Fibroblast of the aortic adventitia (primary cell): ENCODE measurements at places on chromosomes 3 and 15. TPM values are rescaled to one million over a fixed set of nuclear protein-coding genes. Genes with fewer than 3 reads are reported as not detected.

The IMPG2 gene
- 0.45 and 0.65 TPM in 2 replicates for total RNA-seq

- no peak for DNase-seq
Observed at GRCh38 chr3:157501863-157502262, 1.4 kb downstream of the VEPH1 start.

GRCh38 chr15:53618461-53618860, 141.0 kb downstream of the WDR72 start:
- no peak for DNase-seq

- no peak for DNase-seq
Observed at GRCh38 chr3:23440416-23441294, 237.5 kb downstream of the UBE2E2 start.

DNA sequence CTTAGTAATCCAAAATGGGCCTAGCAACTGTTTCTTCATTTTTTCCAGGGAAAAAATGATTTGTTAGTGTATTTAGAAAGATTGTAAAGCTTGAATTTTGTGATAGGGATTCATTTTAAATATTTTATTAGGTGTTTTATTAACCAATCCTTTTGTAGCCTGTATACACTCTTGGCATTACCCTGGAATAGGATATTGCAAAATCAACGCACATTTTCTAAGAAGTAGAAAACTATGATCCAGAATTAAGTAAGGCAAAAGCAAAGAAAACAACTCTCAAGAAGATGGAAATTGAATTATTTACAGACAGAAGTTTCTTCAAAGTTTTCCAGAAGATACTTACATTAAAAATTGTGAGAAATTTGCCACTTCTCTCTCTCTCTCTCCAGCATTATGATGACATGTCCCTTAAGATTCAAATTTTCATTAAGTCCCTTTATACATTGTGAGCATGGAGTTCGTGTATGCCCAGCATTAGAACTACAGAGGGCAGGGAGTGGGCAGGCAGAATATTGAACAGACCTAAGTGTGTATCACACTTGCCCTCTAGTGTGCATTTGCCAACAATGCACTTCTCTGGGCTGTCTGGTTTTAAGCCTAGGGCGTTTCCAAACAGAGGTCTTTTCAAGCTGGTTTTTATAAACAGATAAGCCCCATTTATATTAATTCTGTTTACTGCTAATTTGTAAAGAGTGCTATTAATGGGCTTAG, 28.5 kb upstream of the CMSS1 start:
- DNase-seq = peak; percentile 82

DNA sequence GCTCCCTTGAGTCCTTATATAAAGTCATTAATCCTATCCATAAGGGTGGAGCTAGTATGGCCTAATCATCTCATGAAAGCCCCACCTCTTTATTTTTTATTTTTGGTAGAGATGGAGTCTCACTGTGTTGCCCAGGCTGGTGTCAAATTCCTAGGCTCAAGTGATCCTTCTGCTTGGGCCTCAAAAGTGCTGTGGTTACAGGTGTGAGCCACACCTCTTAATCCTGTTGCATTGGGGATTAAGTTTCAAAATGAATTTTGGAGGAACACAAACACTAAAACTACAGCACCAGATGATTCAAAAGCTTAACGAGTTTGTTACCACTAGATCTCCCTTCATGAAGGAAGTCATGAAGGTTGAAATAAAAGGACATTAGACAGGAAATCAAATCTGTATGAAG, 27.7 kb downstream of the RAB7A start:
- no peak for DNase-seq
